Activated effector memory CD4-positive, alpha-beta T cell treated with Interleukin-2 at 50 U/mL for 16 hours (primary cell): ENCODE measurements at places on chromosomes 7 and 10.

DNA sequence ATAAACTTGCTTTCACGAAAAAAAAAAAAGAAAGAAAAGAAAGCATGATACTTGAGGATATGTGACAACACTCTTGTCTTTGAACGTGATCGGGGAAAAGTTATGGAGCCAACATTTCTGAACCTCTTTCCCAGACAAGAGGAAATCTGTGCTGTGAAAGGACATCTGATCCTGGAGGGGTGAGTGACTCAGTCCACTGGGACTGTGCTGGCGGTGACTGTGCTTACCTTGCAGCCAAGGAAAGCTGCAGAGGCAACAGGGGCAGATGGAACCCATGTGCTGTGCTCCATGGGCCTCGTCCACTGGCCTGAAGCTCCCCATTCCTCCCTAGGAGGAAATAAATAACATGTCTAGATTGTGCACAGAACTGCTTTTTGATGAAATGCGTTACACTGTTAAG is 116.5 kb upstream of the RAB11FIP2 start:
- no peak for DNase-seq

DNA sequence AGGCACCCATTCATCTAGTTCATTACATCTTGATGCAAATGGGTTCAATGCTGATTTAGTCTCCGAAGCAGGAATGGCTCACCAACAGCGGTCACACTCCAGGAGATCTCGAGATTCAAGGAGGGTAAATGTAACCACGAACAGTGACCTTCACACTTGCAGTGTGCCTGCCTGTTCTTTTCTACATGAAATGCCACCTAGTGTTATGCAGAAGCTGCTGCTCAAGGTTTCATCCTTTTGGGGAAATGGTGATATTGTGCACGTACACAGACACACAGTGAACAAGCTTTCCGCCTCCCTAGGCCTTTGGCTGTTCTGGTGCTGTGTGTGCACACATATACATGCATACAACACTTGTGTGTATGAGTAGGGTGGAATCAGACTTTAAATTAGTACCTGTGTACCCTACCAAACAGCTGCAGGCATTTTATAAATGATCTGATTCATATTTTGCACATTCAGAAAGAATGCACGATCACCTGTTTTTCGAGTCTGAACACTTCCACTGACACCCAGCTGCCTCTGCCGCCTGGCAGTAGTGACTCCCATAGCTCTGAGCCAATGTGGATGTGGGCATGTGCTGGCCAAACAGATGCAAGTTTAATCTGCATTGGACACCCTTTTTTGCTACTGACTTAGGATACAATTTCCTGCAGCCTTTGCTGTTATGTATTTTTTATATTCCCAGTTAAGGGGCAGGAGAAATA is 100.5 kb downstream of the TACC2 start:
- DNase-seq, result no peak

- no peak for DNase-seq
Observed at GRCh38 chr7:87480386-87480785, 4.9 kb upstream of the ABCB4 start.

- no peak for DNase-seq
Observed at GRCh38 chr10:126353666-126354065, 34.6 kb downstream of the ADAM12 start.

- DNase-seq, result no peak
Observed at GRCh38 chr7:100679927-100680575, 6.5 kb downstream of the GNB2 start.

DNA sequence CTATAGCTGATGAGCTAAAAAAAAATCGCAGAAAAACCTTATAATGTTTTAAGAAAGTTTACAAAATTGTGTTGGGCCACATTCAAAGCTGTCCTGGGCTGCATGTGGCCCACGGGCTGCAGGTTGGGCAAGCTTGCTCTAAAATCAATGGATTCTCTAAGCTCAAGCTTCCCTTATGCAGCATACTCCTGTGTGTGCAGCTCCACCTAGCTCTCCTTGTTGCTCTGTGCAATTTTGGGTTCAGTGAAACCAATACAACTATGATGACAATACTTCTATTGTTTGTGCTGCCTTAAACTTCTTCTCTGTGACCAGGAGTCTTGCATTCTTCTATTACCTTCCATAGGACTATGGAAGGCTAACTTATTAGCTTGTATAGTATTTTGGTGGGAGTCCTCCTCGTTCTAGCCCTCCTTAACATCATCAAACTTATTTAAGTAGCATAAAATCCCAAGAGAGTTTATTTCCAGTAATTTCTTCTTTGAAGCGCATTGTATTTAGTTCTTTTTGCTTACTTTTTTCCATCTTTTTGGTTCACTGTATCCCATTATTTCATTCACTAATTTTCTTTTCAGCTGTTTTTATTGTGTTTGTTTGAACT is 170.9 kb upstream of the SMIM30 start:
- DNase-seq, result no peak
